ENCODE measurements at places on chromosomes 5 and 9.
A peak's percentile ranks its signal among the peaks of the same experiment; 100 is the strongest.

- DNase-seq: no peak
Observed at GRCh38 chr9:120875195-120875565, 1.8 kb downstream of the PHF19 start.

GRCh38 chr5:161051920-161052500 is 200.0 kb upstream of the ATP10B start:
- no peak for DNase-seq

GRCh38 chr5:142059304-142059940 is 46.6 kb upstream of the GNPDA1 start:
- no peak for DNase-seq

GRCh38 chr5:28917631-28918030 is 1879.2 kb upstream of the CDH9 start:
- DNase-seq: no peak

DNA sequence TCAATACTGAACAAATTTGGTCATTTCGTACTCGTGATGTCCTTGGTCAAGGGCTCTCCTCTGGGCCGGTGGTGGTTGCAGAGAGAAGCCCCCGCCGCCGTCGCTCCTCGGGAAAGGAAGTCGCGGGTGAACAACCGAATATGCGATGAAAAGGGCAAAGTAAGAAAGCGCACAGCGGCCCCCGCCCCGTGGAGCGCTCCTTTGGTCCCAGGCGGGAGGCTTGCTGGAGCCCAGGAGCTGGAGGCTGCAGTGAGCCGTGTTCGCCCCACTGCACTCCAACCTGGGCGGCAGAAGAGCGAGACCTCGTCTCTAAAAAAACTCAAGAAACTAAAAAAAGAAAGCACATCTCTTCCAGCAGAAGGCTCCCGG is 108.4 kb upstream of the LARP1 start:
- DNase-seq: no peak

DNA sequence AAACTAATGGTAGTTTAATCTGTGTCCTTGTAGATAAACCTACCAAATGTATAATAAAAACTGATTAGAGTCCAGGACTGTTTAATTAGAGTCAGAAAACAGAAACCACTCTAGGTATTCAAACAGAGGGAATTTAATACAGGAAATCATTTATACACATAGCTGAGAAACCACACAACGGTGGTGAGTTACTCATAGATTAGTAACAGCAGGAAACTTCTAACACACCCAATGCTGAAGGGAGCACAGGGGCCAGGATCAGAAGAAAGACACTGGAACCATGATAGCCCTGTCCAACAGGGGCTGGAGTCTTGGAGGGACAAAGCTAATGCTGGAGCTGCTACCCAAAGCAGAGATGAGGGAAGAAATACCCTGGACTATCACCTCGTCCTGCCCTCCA is 321.0 kb downstream of the ACTL7B start:
- no peak for DNase-seq

- DNase-seq: peak; percentile 21
Observed at GRCh38 chr5:18749763-18750162, 1115.5 kb downstream of the TAF11L14 start.

DNA sequence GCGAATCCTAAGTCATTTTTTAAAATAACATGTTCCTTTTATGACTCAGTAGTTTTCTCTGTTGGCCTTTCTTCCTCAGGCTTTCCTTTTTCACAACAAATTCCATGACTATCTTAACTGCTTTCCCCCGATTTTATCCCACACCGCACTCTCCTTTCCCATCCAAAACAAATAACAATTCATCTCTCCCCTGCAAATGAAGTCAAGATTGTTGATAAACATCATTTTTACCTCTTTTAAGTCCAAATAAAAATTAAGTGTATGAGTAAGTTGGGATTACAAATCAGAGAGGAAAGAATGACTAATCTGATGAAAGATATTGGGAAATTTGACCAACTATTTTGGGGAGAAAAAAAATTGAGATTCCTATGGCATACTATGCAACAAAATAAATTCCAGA is 47.3 kb downstream of the SEC61B start:
- no peak for DNase-seq

DNA sequence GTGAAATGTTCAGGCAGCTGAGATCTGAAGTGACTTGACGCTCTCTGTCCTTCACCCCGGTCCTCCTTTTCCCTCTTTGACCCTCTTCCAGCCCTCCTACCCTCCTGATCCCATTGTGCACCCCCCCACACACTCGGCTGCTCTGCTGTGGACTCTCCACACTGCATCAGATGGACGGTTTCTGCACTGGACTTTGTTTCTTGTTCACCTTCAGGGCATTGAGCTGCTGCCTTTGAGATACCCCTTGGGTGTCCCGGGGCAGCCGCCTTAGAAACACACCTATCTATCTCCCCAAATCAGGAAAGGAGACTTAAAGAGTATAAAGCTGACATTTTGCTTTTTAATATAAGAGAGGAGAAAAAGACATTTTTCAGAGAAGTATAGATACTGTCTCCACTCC is 27.5 kb downstream of the AMBP start:
- no peak for DNase-seq

GRCh38 chr9:34501889-34502425 is 20.8 kb downstream of the ENHO start:
- no peak for DNase-seq

GRCh38 chr5:139919308-139919707 is 123.7 kb downstream of the PSD2 start:
- DNase-seq: no peak

- DNase-seq: no peak
Observed at GRCh38 chr5:178688551-178688950, 41.9 kb downstream of the ZNF354A start.

- no peak for DNase-seq
Observed at GRCh38 chr9:101706261-101706798, 32.1 kb downstream of the GRIN3A start.

DNA sequence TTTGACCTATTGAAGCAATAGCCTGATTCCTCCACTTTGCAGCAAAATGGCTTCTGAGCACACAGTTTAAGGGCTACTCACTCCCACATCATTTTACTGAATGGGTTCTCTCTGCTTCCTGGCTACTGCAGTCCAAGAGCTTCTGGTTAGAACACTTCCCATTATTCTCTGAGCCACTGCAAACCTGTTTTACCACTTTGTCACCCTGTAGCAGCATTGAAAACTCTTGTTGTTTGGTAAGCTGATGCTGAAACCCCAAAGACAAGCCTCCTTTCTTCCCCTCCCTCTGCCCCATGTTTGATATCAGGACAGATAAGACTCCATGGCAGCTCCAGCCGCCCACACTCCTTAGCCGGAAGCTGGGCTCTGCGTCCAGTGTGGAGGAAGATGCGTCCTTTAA is 84.4 kb upstream of the RARS1 start:
- no peak for DNase-seq

DNA sequence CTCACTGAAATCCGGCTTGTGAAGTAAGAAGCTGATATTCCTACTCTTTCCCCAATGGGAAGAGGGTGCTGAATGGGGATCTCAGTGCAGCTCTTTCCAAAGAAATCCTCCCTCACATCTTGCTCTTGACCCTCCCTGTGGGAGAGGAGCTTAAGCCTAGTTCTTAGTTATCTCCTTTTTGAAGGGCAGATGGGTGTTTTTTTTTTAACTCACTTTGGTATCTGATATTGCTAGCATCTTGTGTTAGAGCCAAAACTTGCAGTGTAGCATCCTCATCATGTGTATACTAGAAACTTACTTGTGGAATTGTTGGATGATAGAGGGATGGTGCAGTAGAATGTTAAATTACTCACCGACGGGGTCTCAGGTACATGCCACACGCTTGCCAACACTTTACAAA is 90.2 kb downstream of the F2RL2 start:
- no peak for DNase-seq

GRCh38 chr9:69798744-69799143 is 21.9 kb upstream of the CFAP95 start:
- no peak for DNase-seq

DNA sequence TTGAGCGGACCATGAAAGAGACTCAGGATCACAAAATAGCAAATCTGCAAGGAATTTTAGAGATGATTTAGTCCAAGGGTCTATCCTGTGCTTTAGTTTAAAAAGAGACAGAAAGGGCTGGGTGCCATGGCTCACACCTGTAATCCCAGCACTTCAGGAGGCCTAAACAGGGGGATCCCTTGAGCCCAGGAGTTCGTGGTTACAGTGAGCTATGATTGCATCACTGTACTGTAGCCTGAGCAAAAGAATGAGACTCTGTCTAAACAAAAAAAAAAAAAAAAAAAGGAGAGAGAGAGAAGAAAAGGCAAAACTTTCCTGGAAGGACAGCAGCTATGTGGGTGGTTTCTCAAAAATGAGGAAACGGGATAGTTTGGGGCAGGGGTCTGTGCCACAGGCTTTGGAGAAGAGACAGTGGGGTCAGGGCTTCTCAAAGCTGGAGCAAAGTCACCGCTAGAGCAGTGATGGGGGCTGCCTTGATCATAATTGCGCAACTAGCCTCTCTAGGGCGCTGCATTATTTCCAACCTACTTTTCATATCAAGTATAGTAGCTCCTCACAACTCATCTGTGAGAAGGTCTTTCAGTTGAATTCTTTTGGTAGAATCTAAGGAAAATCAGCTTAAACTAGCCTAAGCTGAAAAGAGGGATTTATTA is 8.5 kb upstream of the ANKH start:
- DNase-seq: no peak

DNA sequence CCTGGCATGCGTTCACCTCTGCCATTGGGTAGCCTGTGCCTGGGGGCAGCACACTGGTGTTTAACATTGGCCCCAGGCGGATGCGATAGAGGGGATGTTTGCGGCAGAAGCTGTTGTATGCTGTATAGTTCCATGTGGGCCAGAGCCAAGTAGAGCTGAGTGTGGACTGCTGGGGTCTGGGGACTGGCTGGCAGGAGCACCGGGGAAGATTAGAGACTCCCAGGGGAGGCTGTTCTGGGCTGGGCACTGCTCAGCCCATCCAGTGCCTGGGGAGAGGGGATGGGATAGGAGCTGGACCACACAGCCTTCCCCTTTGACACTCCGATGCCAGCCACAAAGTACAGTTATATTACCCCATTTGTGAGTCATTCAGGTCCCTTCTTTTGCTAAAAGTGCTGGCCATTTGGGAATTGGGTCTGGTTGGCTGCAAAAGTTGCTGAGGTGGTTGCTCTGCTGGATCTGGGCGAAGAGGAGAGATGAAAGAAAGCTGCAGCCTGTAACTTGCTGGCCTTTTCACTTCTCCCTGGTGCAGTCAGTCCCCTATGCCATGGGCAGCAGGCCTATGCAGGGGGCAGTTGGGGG is 73.8 kb downstream of the RGS3 start:
- no peak for DNase-seq

DNA sequence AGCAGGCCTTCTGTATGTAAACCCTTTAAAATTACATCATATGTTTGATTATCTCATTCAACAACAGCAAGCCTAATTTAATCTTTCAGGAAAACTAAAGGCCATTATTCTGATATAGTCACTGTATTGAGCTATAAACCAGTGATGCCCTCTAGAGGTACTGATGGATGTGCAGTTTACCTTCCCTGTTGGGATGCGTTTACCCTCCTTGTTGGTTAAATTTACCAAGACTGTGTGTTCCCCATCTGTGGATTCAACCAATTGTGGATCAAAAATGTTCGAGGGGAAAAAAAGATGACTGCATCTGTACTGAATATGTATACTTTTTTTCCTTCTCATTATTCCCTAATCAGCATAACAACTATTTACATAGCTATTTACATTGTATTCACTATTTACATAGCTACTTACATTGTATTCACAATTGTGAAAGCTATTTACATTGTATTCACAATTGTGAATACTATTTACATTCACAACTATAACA is 3.7 kb upstream of the BAAT start:
- DNase-seq: no peak

DNA sequence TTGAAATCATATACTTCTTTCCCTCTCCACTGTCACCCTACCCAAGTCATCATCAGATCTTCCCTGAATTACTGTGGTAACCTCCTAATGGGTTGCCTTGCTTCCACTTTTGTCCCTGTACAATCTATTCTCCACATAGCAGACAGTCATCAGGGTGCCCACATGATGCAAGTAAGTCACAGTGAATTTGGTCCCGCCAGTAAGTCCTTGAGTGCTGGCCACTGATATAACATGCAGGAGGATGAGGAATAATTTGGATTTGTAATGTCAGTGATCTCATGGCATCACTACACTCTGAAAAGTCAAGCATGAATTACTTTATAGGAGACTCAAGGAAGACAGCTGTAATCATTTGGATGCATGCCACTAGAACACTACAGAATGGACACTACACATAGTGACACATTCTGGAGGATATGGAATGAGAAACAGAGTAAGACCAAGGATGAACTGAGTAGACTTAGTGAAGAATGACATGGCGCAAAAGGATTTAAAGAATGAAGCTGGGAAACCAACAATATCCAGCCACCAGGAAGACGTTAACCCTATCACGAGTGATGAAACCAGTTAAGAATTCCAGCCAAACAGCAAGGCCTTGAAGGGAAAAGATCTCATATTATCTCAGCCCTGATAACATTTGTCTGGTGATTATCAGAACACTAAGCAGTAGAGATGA is 28.6 kb downstream of the MARCHF3 start:
- DNase-seq: no peak

- no peak for DNase-seq
Observed at GRCh38 chr9:137074657-137075274, 2.6 kb upstream of the UAP1L1 start.

- no peak for DNase-seq
Observed at GRCh38 chr5:122741681-122742080, 33.2 kb upstream of the SNX2 start.

DNA sequence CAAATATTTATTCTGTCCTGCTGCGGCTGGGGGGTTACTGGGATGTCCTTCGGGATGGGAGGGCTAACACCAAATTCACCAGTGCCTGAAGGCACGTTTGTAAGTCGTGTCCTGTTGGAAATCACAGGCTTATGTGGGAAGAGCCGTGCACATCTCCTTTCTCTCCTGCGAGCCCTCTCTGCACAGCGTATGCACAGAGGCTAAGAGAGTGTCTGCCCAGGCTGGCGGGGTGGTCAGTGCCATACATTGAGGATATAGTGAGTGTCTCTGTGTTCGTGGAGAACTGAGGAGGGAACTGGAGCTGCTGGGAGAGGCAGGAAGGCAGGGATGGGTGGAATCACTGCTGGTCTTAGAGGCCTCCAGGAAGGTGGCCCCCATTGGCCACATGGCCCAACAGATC is 110.1 kb downstream of the WNK2 start:
- DNase-seq: no peak
